A549 treated with dexamethasone at 1 μM for 4 hours (cell line): ENCODE measurements at places on chromosomes 2 and 18. TPM values are rescaled to one million over a fixed set of nuclear protein-coding genes. Genes with fewer than 3 reads are reported as not detected.

The IL1RL1 gene
- total RNA-seq: 0.64 to 1.6 TPM (median 1.2 TPM) in 5 replicates

The NYAP2 gene
- total RNA-seq: 0.02 to 0.04 TPM (median 0.03 TPM) in 4 of 5 replicates, not detected in the other

The REG3A gene
- not detected in 5 replicates for total RNA-seq

The HAAO gene
- total RNA-seq: not detected in 5 replicates

The LCT gene
- total RNA-seq: 0.01 to 0.04 TPM (median 0.02 TPM) in 4 of 5 replicates, not detected in the other

The GPAT2 gene
- total RNA-seq: 0.02 to 0.08 TPM in 2 of 5 replicates, not detected in the others

The ESPNL gene
- 0.13 to 0.22 TPM (median 0.16 TPM) in 4 of 5 replicates, not detected in the other for total RNA-seq

The SPC25 gene
- total RNA-seq: 16.6 to 19.7 TPM (median 18.6 TPM) in 5 replicates

The CYP1B1 gene
- 3.9 to 5.8 TPM (median 5.1 TPM) in 5 replicates for total RNA-seq

The CEP192 gene
- 7.5 to 9.2 TPM (median 8.6 TPM) in 5 replicates for total RNA-seq

The GPD2 gene
- 20.9 to 38.2 TPM (median 31.5 TPM) in 5 replicates for total RNA-seq

The SNTG2 gene
- not detected in 5 replicates for total RNA-seq

The VIT gene
- total RNA-seq: not detected in 5 replicates
